ENCODE measurements at places on chromosomes 1 and 21. TPM values are rescaled to one million over a fixed set of nuclear protein-coding genes. Genes with fewer than 3 reads are reported as not detected.

Gene OR2T12
- not detected for total RNA-seq

DNA sequence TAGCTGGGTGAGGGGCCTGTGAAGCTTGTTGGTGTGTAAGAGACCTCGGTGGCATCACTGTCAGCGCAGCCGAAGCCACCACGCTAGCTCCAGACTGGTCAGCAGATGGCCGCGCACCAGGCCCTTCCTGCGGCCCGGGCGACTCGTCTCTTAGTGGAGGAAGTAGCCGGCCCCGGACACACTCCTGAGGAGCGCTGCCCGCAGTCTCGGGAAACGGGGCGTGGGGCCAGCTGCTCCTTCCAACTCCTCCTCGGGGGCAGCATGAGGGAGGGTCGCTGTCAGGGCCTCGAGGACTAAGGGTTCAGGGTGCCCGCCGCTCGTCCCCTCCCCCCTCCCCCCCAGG is 20.4 kb downstream of the H3-3A start:
- peak; percentile 22 for DNase-seq

DNA sequence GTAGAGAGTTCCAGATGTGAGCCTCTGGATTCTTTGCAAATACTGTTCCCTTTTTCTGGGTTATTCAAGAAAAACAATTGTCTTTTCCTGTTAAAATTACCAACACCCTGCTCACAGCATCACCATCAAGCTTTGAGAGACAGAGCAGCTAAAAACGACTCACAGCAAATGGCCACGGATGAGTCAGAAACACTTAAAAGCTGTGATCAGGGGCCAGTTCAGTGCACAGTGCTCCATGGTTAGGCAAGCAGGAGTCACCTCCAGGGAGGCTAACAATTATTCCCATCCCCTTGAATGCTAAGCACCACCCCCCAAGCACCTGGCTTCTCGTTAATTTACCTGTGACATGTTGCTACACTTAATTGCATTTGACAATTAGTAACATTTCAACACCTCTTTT is 128.4 kb upstream of the CAMK1G start:
- no peak for DNase-seq

- DNase-seq, result no peak
Observed at GRCh38 chr1:42318601-42319000, 16.4 kb downstream of the FOXJ3 start.

- no peak for DNase-seq
Observed at GRCh38 chr21:42479582-42479981, 16.4 kb downstream of the RSPH1 start.

GRCh38 chr21:43352568-43353281 is 74.2 kb downstream of the SIK1 start:
- no peak for DNase-seq

GRCh38 chr1:208029381-208030287 is 118.7 kb upstream of the CD34 start:
- DNase-seq, result no peak

- DNase-seq, result no peak
Observed at GRCh38 chr1:76027341-76027740, 47.2 kb upstream of the ST6GALNAC3 start.

Gene RIMS3
- total RNA-seq, result 6.9 TPM

DNA sequence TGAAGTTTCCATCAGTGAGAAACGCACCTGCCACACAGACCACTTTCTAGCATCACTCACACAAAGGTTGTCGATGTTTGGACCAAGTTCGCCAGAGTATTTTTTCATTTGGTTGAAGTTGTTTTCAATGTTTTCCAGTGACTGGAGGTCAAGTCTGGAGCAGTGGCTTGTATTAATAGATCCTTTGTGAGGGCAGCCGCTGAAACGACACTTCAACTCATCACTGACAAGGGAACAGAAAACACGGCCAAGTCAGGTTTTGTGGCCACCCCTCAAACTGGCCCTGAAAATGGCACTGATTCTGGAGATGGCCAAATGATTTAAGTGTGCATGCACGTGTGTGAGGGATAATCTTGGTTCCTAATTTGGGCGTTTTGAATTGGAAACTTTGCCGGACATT is 675.6 kb downstream of the SMYD3 start:
- no peak for DNase-seq

DNA sequence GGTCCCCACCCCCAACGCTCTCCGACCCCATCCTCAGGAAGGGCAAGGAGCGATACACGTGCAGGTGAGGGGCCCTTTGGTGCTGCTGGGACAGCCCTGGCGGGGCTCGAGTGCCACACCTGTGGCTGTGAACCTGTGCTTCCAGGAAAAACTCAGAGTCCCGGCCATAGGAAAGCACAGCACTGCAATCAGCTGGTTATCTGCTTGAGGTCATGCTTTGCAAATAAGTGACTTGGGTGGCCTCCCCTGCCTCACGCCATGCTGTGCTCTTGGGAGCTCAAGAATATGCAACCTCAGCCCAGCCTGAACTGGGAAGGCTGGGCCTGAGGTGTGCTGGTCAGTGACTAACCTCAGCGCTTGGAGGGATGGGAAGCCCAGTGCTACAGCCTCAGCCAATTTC is 36.5 kb upstream of the ARHGEF16 start:
- no peak for DNase-seq

- DNase-seq, result no peak
Observed at GRCh38 chr1:185860311-185860710, 126.1 kb downstream of the HMCN1 start.

DNA sequence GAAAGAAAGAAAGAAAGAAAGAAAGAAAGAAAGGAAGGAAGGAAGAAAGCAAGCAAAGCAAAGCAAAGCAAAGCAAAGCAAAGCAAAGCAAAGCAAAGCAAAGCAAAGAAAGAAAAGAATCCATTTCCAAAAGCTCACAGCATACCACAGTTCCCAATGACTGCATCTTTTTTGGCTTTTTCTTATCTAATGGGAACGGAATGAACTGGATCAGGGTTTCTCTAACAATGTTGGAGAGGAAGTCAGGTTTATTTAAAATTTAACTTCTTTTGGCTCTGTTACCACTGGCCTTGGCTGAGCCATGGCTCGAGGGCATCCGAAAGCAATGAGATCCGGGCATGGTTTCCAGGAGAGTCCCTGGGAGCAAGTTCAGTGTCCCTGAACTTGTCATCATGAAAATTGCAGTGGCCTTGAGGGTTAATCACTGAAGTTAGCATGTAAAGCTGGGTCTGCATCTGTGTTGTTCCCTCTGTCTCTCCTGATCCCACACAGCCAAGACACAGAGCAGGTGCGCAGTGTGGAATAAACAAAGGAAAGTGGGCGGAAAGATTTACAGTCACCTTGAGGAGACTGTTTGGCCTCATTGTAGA is 34.6 kb upstream of the CTPS1 start:
- no peak for DNase-seq

Gene IPP
- total RNA-seq, result 16.3 TPM

DNA sequence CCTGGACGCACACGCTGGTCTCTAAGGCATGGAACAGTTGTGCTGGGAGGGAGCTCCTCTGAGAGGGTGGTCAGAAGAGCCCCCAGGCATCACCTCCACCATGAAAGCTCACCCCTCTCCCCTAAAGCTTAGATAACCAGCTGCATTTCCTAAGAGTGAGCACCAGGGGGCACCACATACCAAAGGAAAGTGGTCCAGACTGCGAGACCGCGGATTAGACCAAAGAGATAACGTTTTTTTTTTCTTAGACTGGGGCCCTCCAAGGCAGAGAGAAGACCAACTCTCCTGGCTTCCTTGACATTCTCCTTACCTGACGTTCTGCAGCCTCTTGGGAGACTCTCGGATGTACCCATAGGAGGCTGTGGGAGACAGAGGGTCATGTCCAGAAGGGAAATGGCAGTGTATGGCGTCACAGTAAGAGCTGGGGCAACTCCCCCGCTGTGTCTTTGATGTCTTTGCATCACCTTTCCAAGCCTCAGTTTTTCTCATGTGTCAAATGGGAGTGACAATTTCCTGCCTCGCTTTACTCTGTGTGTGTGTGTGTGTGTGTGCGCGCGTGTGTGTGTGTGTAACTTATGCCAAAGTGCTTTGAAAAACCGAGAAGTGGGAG is 12.3 kb upstream of the IFNLR1 start:
- DNase-seq, result peak; percentile 70

- DNase-seq, result no peak
Observed at GRCh38 chr1:228085287-228085951, 2.9 kb downstream of the ARF1 start.

DNA sequence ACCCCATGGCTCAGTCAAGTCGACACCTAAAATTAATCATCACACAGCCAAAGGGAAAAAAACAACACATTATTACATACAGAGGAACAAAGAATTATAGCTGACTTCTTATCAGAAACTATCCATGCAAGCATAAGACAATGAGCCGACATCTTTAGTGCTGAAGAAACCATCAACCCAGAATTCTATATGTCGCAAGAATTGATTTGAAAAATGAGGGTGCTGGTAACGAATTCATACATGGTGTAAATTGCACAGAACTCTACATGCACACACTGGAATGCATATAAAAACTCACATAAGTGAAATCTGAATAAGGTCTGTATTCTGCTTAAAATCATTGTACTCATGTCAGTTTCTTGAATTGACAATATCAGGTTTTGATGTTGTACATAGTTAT is 25.0 kb upstream of the EIF4G3 start:
- no peak for DNase-seq

Gene CFHR1
- not detected for total RNA-seq

GRCh38 chr1:54973205-54973921 is 7.1 kb upstream of the TMEM61 start:
- no peak for DNase-seq

- no peak for DNase-seq
Observed at GRCh38 chr1:1204998-1205768, 1.2 kb downstream of the TNFRSF18 start.

DNA sequence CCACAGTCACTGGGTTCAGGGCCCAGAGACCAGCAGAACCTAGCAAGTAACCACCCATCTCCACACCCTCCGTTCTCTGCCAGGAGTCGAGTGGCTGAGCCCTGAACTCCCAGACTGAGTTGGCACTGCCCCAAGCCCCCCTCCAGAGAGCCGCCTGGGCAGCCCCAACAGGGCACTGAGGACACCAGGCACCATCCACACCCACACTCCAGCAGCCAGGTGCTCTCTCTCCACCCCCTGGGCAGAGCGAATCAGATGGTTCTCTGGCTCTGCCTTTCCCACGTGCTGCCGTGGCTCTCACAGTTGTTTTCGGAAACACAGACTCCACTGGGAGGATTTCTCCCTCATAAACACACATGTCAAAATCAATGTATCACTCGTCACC is 13.6 kb downstream of the WDR4 start:
- DNase-seq, result no peak

GRCh38 chr1:178614286-178614685 is 101.4 kb downstream of the TEX35 start:
- DNase-seq, result no peak

Gene PIP5K1A
- total RNA-seq, result 88.0 TPM

DNA sequence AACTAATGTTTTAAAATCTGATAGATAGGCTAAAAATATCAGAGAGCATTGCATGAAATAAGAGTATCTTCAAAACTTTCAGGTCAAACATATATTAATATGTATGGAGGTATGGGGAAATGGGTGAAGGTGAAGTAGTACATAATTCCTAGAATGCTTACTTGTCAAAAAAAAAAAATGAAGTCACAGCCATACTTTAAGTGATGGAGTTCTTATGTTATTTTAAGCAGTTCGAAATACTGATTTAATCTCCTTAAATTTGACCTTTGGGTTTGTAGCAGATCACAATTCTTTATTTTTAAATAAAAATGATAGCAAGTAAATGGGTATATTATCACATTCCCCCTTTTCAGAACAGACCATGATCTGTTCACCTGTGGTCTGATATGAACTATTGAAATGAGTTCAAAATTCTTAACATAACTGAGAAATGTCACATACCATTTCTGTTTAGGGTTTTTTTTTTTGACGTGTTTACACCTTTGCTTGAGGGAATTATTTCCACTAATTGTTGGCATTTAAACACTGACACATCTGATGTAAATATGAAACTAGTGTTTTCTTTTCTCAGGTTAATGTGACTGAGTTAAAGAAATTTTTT is 220.2 kb downstream of the GREM2 start:
- no peak for DNase-seq

Gene SUSD4
- 1.1 TPM for total RNA-seq

GRCh38 chr1:159879977-159880376 is 17.5 kb upstream of the VSIG8 start:
- no peak for DNase-seq

Gene DNAJB4
- total RNA-seq, result 9.8 TPM

DNA sequence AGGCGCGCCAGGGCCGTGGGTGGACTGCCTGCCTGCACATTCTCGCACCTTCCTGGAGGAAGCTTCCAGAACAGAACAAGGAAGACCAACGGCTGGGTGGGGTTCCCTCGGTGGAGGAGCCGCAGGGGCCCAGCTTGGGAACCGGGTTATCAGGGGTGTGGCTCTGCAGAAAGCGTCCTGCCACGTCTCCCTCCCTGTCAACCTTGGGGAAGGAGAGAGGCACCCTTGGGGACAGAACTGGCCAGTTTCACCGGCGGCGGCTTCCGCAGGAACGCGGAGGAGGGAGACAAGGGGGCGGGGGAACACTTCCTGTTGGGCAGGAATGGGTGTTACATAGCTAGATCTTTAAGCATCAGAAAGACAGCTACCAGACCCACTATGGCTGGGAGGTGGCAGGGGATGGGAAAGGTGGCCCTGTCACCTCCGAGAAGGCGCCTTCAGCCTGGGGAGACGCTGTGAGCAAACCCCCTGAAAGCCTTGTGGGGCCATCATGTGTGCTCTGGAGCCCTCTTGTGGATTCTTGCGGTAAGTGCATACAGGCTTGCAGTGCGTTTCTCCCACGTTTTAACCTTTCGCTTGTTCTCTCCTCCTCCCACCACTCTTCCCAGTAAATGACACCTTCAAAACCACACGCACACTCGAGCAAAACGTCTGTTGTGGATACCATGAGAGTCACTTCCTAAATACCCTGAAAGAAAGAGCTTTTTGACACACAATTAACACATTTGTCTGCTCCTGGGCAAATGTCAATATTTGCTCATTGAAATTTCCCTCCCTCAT is 3.8 kb upstream of the PLEKHA6 start:
- peak; percentile 70 for DNase-seq

GRCh38 chr1:116435806-116436610 is 63.0 kb downstream of the ATP1A1 start:
- no peak for DNase-seq

GRCh38 chr1:203695116-203695515 is 68.5 kb downstream of the ATP2B4 start:
- no peak for DNase-seq

GRCh38 chr1:203133970-203134725 is 6.6 kb downstream of the ADORA1 start:
- peak; percentile 48 for DNase-seq

Gene GPR25
- total RNA-seq, result not detected

DNA sequence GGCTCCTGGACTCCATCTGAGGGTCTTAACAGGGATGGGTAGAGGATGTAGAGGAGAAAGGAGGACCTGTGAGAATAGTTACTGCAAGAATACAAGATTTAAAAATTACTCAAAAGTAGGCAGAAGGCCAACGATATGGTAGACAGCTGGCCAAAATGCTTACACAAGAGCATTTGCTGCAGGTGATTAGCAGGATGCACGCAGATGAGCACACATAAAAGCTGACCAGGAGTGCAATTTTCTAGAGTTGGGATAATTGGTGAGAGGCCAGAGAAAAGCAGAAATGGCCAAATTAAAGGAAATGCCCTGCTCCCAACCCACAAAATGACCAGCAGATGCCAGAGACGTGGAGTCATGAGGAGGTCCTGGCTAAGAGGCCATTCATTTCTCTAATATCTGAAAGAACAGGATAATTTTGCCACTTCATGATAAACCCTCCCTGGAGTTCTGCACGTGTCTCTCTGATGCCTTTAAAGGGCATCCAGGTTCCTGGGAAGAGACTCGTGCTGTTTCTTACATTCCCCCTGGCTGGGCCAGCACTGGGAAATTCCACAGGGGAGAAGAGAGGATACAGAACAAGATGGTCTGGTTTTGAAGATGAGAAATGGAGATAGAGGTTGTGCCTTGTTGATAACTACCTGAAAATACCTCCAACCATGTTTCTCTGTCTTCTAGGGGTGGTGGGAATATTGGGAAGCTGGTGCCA is 62.3 kb upstream of the KCNA3 start:
- no peak for DNase-seq
